ENCODE measurements at places on chromosomes 13 and 19.

GRCh38 chr19:39021063-39021462 lies 11.3 kb downstream of the FBXO27 start:
- no peak for DNase-seq

DNA sequence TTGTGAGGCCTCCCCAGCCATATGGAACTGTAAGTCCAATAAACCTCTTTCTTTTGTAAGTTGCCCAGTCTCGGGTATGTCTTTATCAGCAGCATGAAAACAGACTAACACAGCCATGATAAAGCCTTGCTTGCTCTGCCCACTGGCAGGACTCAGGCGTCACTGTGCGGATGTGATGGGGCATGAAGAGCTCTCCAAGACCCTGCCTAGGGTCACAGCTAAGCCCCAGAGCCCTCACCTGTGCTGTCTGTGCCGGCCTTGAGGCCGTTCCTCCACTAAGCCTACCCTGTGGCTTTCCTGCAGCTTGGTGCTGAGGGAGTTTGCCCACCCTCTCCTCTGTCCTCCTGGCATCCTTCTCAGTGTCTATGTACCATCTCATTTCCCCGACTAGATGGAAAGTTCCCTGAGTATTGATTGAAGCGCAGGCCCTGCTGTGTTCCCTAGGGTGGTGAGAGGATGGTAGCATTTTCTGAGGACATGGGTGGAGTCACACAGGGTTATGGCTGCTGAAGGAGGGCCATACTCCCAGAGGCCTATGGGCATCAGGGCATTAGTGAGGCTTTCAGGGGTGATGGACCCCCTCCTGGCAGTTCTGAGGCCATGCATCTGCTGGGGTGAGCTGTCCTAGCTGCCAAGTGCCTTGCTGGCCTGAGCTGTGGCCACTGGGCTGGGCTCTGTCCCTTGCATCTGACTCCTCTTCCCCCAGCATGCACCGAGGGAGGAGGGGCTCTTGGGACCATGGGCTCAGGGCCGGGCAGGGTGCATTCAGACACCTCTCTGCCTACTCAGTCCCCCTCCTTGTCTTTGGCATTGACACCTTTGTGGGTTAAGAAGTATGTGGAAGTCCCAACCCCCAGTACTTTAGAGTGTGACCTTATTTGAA lies 75.3 kb downstream of the TEX29 start:
- DNase-seq: no peak

GRCh38 chr19:56927791-56928207 lies 87.3 kb upstream of the PEG3 start:
- DNase-seq: no peak

- peak; percentile 86 for DNase-seq
Observed at GRCh38 chr19:47445937-47446402, 25.7 kb downstream of the SLC8A2 start.

GRCh38 chr19:34722353-34722752 lies 11.7 kb upstream of the ZNF181 start:
- no peak for DNase-seq

GRCh38 chr13:40668335-40668734 lies 1.9 kb upstream of the FOXO1 start:
- no peak for DNase-seq

- no peak for DNase-seq
Observed at GRCh38 chr13:45788011-45788410, 63.5 kb downstream of the SIAH3 start.

DNA sequence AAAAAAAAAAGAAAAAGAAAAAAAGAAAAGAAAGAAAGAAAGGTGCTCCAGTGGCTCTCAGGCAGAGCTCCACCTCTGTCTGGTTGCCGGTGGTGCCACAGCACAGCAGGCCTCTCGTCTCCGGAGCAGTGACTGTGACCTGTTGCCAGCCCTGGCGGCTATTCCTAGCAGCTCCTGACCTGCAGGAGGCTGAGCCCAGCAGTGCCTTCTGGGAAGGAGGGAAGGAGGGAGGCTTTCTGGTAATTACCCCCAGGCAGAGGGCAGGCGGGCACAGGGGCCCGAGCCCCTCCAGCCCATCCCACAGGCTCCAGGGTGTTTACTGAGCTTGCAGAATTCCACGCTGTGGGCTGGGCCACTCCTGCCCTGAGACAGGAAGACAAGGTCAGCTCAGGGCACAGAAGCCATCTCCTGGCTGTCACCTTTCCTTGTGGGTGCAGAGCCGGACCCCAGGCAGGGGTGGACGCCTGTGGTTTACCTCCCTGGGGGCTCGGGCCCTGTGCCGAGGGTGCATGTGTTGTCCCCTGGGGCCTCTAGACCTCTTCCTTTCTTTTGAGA lies 77.9 kb downstream of the GNG7 start:
- DNase-seq: no peak

DNA sequence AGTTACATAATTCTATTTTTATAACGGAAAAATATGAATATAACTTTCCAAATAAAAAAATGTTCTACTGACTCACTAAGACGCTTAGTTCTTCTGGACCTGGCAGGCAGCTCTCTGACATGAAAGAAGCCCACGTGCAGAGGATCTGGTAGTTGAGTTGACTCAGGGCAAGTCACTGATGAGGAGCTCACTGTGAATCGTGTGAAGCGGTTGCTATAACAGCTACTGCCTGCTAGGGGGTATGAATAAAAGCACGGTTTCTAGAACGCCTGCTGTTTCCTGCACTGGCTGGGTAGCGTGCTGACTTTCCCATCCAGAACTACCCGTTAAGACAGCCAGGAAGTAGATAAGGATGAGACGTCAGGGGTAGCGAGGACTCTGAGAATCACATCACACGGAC lies 54.7 kb upstream of the WASF3 start:
- DNase-seq: peak; percentile 3

DNA sequence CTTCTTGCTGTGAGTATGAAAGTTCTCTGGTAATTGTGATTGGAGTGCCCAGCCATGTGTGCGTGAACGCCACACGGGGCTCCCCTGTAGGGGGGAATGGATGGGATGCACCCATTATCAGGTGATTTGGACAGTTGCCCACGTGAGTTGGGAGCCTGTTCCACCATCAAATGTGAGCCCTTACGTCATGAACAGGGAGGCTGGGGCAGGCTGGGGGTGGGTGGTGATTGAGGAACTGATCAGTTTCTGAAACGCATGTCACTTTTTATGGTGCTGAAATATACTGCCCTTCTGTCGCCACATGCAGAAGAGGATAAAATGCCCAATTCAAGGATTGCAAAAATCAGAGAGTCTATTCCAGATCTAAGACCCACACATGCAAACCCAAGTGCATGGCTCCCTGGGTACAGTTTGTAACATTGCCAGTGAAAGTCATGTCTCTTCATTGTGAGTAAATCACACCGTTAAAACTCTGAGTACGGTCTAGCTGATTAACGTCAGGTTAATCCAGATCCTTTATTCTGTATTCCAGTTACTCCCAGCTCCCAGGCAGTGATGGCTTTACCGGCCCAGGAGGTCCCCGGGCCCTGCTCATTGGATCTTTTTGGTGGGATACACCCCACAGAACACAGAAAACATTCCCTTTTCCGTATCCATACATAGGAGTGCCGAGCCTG lies 90.2 kb downstream of the RAB20 start:
- no peak for DNase-seq

GRCh38 chr13:71851498-71852409 lies 15.2 kb downstream of the DACH1 start:
- no peak for DNase-seq

DNA sequence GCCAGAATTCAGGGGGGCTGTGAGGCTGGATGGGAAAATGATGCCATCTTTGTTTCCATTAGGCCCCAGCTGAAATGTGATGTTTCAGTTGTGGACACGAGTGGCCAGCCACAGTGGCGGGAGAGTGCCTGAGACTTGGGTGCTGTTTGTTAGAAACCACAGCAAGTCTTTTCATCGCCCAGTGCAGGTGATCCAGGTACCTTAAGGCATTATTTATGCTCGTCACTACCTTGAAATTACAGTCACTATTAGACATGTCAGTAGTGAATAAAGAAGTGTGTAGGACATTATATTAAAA lies 82.5 kb upstream of the TM9SF2 start:
- no peak for DNase-seq

- no peak for DNase-seq
Observed at GRCh38 chr19:6534451-6535093, 3.7 kb downstream of the TNFSF9 start.

DNA sequence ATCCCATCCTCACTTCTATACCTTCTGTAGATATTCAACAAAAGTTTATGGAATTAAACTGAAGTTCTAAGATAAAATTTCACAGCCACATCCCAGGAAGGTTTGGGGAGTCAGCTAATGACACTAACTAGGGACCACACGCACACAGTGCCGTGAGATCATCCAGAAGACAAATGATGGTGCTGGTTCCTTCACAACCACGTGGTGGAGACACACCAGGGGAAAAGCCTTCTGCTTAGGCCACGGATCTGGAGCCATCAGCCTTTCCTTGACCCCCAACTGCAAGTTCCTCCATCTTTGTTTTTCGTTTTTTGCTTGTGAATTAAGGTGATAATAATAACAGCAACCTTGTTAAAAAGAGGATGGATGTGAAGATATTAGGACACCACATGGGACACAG lies 241.6 kb upstream of the MAB21L1 start:
- DNase-seq: no peak

GRCh38 chr19:679418-680286 lies 3.5 kb downstream of the FSTL3 start:
- DNase-seq: peak; percentile 4

DNA sequence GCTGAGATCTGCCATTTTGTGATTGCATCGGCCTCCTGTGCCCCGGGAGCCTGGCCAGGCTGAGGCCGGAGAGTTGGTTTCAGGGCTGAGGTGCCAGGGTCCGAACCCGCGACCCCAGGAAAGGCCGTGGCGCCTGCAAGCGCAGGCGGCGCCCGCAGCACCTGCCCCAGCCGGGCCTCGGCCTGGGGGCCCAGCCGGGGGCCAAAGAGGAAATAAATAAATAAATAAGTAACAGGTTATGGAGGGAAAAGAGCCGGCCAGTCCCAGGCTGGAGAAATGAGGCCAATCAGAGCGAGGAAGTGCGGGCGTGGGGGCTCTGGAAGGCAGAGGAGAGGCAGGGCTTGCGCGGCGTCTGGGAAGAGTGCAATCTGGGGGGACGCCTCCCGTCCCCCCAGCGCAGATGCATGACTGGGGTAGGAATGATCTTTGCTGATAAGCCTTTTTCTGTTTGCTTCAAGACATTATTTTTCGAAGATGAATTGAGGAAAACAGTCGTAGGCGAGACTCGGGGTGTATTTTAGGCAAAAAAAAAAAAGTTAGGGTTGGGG lies 145.6 kb upstream of the ZNF536 start:
- DNase-seq: no peak

- DNase-seq: no peak
Observed at GRCh38 chr19:42068361-42068755, 1.6 kb downstream of the GRIK5 start.

- no peak for DNase-seq
Observed at GRCh38 chr13:49936968-49937273, 781 bp upstream of the SPRYD7 start.

GRCh38 chr13:94344126-94344818 lies 135.2 kb downstream of the DCT start:
- no peak for DNase-seq

DNA sequence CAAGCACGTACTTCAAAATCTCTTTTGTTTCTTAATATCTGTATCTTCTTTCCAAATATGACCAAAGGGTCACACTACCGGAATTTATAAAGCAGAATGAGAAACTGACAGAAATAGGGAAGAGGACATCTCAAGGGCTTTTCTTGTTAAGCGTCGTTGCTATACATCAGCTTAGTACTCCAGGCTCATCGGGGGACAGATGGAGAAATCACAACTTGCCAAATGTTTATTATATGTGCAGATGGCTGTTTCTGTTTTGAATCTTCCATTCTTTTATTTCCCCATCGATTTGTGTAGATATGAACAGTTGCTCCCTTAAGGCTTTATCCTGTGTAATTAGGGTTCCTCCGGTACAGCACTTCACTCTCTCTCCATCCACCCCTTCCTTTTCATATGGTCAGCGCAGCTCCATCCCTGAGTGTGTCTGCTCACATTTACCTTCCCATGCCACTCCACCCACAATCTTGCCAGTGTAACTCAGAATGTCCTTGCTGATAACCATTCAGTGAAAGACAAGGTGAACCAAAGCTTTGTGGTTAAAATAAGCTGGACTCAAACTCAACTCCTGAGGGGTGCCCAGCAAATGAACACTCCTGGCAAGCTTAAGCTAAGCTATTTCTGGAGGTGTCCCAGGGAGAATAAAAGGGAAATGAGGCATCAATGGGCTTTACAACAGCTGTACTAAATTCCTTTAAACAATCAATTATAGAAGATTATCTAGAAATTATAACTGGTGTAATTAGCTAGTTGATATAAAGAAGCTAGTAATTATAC lies 51.3 kb downstream of the TBC1D4 start:
- DNase-seq: no peak

- no peak for DNase-seq
Observed at GRCh38 chr19:35739275-35740107, 2.8 kb downstream of the IGFLR1 start.

GRCh38 chr13:57631596-57632275 lies at the start of gene PCDH17:
Gene PCDH17 (plus strand): TSS chr13:57631744. CDS start chr13:57632547, 803 bp downstream.
- no peak for DNase-seq

GRCh38 chr19:41325947-41326706 lies 16.2 kb downstream of the CCDC97 start:
- no peak for DNase-seq

DNA sequence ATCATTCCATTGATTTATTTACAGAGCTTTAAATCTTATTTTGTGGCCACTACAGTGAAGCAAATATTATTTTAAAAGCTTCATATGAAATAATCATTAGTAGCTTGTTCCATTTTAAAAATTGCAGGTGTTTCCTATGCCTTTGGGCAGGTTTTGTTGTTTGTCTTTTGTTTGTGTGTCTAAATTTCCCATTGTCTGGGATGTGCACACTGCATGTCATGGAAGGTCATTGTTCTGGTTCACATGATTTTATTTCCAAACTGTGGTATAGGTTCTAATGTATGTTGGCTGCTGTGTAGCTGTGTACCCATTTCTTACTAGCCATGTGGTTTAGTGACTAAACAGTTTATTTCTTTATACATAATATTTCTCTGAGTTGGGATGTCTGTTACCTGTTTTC lies 65.6 kb downstream of the COL4A2 start:
- DNase-seq: no peak

DNA sequence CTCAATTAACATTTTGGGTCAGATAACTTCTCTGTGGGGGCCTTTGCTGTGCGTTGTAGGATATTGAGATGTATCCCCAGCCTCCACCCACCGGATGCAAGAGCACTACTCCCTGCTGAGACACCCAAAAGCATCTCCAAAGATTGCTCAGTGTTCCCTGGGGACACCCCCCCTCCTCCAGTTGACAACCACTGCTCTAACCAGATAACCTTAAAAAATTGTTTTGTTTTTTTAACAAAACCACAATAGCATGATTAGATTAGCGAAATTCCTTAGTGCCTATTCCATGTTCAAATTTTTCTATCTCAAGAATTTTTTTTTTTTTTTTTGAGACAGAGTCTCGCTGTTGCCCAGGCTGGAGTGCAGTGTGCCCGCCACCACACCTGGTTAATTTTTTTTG lies 2.6 kb upstream of the EPN1 start:
- DNase-seq: no peak

- no peak for DNase-seq
Observed at GRCh38 chr19:50466706-50467039, 9.6 kb upstream of the EMC10 start.

DNA sequence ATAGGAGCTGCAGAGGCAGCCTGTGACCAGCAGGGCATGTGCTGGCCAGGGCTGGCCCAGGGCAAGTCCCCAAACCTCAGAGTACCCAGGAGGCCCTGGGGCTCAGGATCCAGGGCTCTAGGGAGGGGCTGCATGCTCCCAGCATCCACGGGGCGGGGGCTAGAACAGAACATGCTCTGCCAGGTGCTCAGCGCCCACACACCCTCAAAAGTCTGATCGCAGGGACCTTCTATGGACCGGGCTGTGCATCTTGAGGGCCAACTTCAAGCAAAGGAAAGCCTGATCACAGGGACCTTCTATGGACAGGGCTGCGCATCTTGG lies 33.5 kb downstream of the ELL start:
- no peak for DNase-seq

Data from activated CD4-positive, alpha-beta T cell treated with anti-CD3 and anti-CD28 coated beads, Interleukin-2, amount 50 U/mL, for 4 hours (primary cell).